ENCODE measurements at places on chromosomes 3 and 15.

DNA sequence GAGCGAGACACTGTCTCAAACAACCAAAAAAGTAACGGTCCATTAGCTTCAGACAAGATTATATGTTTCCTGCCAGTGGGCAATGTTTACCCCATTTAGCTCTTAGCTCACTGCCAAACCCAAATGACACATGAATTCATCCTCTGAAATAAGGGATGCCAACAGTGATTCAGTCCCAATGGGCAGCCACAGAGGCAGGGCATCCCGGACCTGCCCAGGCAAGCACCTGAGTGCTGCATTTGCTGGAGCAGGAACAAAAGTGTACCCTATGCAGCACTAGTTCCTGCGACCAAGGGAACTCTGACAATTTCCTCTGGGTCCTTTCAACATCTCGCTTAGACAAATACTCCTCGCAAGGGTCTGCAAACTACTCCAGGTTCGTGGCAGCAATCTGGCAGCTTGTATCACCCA lies 8.0 kb downstream of the IP6K2 start:
- no peak for DNase-seq

DNA sequence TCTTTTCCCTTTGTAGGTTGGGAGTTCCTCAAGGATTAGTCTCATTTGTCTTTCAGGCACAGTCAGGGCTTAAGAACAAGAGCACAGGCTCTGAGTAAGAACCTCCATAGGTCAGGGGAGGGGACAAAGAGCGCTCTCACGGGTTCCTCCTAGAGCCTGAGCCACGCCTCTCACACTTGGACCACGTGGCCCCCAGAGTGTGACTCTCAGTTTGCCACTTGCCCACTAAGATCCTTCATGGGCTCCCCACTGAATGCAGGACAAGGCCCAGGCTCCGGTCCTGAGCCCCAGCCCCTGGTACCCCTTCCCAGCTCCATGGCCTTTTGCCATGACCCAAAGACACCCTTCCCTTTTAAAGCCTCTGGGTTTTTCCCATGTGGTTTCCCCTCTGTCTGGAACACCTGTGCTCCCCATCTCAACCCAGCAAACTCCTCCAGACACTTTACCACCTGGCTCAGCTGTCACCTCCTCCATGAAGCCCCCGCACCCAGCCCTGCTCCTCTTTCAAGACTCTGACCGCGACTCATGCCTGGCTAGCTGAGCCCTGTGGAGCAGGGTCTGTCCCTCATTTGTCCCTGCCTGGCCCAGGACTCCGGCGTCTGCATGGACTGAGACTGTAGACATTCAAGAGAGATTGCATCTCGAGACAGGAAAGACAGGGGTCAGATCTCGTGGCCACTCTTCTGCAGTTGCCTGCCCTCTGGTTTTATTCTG lies 32.7 kb downstream of the IQSEC1 start:
- no peak for DNase-seq

GRCh38 chr3:194084284-194084683 lies 51.7 kb upstream of the HES1 start:
- no peak for DNase-seq

DNA sequence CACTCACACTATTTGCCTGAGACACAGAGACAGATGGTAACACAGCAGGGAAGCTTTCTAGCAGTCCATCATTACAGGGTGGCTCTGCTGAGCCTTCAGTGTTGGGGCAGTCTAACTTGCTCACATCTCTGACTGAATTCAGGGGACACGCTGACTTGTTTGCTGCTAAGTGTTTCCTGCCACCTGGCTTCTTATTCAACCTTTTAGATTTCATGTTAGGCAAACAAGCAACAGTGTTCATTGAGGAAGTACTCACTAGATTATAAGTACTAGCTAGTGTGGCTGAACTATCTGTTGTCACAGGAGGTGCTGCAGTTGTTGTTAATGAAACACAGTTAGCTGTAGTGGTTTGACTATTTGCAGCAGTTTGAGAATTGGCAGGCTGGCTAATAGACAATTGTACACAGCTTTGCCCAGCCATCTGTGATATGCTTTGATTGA lies 37.3 kb downstream of the USF3 start:
- DNase-seq = no peak

DNA sequence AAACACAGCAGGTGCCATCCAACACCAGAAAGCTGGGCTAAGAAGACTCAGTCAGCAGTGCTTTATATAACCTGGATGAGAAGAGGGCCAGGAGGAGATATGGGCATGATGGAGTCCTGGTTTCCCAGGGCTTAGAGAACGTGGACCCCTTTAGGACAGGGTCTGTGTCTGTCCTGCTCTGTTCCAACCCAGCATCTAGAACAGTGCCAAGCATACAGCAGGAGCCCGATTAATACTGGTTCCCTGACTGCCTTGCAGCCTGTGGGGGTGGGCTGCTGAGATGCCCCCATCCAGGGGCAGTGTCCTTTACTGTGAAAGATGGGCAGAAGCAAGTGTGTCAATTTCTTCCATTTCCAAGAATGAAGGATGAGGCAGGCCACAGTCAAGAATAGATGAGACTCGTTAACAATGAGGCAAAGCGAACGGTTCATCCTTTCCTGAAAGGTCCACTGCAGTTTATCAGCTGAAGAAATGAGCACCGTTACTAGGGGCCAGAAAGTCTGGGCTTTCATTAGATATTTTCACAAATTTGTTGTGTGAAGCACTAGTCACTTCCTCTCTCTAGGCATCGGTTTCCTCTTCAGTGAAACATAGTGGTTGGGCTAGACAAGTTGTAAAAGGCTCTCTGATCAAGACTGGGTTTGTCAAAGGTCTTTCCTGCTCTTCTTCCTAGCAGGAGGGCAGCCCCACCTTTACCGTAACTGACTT lies 72.0 kb upstream of the HERC1 start:
- no peak for DNase-seq

DNA sequence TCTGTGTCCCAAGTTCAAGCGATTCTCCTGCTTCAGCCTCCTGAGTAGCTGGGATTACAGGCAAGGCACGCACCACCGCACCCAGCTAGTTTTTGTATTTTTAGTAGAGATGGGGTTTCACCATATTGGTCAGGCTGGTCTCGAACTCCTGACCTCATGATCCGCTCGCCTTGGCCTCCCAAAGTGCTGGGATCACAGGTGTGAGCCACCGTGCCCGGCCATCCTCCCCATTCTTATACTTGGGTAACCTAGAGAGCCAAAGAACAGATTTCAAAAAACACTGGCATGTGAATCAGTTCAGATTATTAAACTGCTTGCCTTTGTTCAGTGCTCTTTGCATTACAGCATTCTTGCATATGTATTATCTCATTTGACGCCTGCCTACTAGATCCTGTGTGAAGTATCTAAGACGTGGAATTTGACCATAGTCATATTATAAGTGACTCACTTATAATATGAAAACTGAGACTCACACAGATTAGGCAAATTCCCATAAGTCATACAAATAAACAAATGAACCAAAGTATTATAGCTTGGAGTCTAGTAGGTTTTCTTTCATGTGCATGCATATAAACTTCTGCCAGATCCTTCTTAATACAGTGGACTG lies 123.5 kb downstream of the UNC13C start:
- no peak for DNase-seq

DNA sequence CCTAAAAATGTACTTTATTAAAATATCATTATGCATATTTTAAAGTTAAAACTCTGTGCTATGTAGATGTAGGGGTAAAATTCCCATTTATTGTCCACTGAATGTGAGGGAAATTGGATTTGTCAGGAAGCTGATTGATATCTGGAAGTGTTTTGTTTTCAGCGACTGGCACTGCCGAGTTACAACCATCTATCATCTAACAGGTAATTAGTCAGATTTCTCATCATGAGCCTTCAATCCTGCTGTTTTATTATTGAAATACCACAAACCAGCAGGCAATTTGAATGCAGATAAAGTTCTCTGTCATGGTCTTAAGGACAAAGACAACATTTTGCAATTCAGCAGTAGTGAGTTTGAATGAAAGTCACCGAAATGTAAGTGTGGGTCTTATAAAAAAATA lies 40.5 kb downstream of the ZIC1 start:
- DNase-seq = no peak

DNA sequence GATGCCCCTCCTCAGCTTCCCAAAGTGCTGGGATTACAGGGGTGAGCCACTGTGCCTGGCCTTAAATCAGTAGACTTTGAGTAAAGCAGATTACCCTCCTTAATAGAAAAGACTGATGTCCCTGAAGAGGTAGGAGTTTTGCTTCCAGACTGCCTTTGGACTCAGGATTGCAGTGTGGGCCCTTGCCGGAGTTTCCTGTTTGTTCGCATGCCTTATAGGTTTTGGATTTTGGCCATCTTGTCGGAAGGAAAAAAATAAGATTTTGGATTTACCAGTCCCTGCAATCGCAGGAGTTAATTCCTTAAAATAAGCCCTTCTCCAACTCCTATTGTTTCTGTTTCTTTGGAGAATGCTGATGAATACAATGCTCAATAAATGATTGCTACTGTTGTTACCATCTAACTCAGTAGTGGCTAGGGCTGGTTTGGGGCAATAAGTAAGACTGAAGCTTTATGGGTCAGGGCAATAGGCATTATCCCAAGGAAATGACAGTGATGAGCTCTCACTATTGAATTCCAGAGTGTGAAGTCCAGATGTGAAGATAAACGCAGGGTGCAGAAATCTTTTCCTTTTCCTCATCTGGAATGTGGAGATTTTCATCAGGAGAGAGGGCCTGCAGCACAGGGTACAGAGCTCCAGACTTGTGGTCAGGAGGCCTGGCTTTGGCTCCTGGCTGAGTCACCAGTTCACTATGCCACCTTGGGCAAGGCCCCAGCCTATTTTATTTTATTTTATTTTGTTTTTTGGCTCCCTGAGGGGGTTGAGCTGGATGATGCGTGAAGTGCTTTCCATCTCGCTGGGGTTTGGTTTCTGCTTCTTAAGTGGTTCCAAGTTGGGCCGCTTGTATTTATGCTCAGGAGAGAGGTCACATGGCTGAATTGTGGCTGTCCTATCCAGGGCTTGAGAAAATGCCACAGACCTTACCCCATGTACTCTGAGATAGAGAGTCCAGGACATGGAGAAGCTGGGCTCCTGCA lies 25.3 kb downstream of the FOXL2 start:
- no peak for DNase-seq
